Stimulated activated CD8-positive, alpha-beta memory T cell treated with anti-CD3 and anti-CD28 coated beads, Interleukin-7, amount 100 ng/mL, for 48 hours (primary cell): ENCODE measurements at places on chromosomes 16 and 17.

GRCh38 chr17:10183931-10184930 is 14.2 kb downstream of the GAS7 start:
- no peak for DNase-seq

- DNase-seq = no peak
Observed at GRCh38 chr16:55899857-55900256, 24.7 kb upstream of the CES5A start.

GRCh38 chr17:34464812-34465211 is 101.8 kb upstream of the CCL1 start:
- DNase-seq = no peak

DNA sequence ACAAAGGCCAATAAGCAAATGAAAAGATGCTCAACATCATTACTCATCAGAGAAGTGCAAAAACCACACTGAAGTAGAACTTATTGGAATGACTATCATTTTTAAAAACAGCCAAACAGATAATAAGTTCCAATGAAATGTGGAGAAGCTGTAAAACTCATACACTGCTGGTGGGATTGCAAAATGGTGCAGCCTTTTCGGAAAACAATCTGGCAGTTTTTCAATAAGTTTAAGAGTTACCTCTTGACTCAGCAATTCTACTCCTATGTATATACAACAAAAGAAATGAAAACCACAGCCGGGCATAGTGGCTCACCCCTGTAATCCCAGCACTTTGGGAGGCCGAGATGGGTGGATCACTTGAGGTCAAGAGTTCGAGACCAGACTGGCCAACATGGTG is 49.3 kb downstream of the AKAP10 start:
- DNase-seq = no peak
